Subcutaneous adipose tissue (tissue), 4 donors: ENCODE measurements at places on chromosomes 7 and 10. TPM values are rescaled to one million over a fixed set of nuclear protein-coding genes. Genes with fewer than 3 reads are reported as not detected.

The SH3PXD2A gene
- total RNA-seq = 13.0 TPM

The DLX6 gene
- total RNA-seq = not detected

The TEX47 gene
- not detected for total RNA-seq

The PSPH gene
- total RNA-seq = 13.4 TPM

The JAKMIP3 gene
- total RNA-seq = 0.44 TPM

The VWDE gene
- not detected for total RNA-seq

The SUN3 gene
- total RNA-seq = not detected

The SOSTDC1 gene
- not detected for total RNA-seq

The TMEM139 gene
- 0.66 TPM for total RNA-seq

The LRIT1 gene
- total RNA-seq = not detected

The LRRC18 gene
- not detected for total RNA-seq

The NME8 gene
- not detected for total RNA-seq

The AKR1C3 gene
- 181 TPM for total RNA-seq

The TES gene
- 30.8 TPM for total RNA-seq

The MYO3A gene
- total RNA-seq = not detected

The ADARB2 gene
- total RNA-seq = not detected

The SPDYE2 gene
- not detected for total RNA-seq

The CHN2 gene
- 10.0 TPM for total RNA-seq

The GNAT3 gene
- total RNA-seq = not detected

The STAG3 gene
- total RNA-seq = 2.9 TPM

The TUBAL3 gene
- total RNA-seq = not detected
